Activated CD4-positive, alpha-beta T cell treated with anti-CD3 and anti-CD28 coated beads, Interleukin-2, amount 50 U/mL, for 4 hours (primary cell): ENCODE measurements at places on chromosomes 2 and 18.

DNA sequence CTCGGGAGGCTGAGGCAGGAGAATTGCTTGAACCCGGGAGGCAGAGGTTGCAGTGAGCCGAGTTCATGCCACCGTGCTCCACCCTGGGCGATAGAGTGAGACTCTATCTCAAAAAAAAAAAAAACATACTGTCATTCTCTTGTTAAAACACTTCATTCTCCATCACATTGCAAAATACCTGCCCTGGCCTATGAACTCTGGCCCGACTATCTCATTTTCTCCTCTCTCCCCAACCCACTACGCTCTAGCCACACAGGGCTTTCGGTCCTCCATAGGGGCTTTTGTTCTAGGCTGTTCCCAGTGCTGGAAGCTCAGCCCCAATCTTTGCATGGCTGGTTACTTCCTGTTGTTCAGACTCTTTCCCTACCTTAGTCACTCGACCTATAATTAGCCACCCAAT lies 10.3 kb downstream of the CEP76 start:
- DNase-seq: no peak

DNA sequence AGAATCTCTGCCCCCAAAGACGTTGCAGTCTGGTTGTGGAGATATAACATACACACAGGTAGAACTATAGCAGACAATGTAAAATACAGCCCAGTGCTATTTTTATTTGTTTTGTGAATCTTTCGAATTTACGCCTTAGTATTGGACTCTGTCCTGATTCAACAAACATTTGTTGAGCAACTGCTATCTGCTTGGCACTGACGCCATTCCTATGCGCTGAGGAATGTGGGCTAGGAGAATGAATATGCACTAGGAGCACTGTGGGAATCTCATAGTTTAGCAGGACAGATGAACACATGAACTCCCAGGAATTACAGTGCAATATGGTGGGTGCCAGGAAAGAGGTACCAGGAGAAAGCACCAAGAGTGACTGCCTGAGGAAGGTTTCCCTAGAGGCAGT lies 181.7 kb upstream of the SIX3 start:
- DNase-seq: no peak

- no peak for DNase-seq
Observed at GRCh38 chr2:8803658-8804379, 33.6 kb downstream of the KIDINS220 start.

DNA sequence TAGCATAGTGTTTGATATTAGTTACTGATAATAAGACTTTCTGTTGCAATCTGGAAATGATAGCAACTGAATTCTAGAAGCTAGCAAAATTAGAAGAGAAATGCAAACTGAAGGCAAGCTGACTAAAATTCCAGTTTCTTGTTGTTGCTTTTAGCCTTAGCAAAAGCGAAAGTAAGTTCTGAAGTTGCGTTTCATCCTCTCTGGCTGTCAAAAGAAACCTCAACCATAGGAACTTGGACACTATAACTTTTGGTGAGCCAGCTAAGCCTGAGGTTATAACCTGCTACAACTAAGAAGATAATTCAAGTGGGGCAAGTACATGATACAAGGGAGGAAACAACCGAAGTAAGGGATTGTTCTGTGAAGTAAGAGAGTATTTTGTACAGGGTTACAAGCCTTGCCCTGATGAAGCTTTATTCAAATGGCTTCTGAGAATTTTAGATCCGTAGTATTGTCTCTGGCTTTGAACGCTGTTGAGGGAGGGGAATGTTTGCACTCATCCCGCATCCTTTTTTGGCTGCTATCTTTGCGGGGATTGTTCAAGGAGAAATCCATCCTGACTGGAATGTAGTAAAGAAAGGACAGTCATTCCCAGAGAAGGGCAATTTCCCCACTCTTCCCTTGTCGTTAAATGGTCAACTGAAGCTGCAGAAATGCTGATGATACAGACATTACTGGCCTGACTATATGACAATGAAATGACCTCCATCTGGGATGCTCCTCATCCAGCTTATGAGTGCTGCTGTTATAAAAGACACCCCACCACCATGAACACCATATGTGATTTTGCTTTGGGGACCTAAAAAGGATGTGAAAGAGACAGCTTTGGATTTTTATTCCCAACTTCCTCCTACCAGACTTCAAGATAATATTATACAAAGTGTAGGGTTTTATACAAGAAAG lies 7.0 kb upstream of the TMX3 start:
- DNase-seq: no peak

- no peak for DNase-seq
Observed at GRCh38 chr2:218294430-218295022, 2.2 kb upstream of the TMBIM1 start.

- DNase-seq: no peak
Observed at GRCh38 chr2:124027182-124027581, 2.1 kb downstream of the CNTNAP5 start.
